ENCODE measurements at places on chromosomes 1 and 21.

DNA sequence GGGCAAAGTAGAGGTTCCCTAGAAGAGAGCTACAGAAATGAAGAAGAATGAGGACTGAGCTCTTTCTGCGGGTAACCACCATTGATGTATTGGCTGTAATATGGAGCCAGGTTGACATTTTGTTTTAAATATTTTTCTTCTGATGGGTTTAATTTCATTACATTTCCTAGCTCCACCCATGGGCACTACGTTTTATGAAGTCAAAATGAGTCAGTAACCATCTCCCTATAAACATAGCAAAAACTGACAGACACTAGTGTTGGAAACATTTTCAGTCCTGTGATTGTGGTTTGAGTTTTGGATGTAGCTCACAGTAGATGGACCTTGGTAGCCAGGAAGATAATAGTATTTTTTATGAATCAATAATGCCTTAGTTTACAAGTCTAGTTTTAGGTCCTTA lies 470.4 kb upstream of the B3GALT2 start:
- no peak for DNase-seq

GRCh38 chr1:245880754-245881403 lies 626.2 kb downstream of the SMYD3 start:
- DNase-seq = no peak

DNA sequence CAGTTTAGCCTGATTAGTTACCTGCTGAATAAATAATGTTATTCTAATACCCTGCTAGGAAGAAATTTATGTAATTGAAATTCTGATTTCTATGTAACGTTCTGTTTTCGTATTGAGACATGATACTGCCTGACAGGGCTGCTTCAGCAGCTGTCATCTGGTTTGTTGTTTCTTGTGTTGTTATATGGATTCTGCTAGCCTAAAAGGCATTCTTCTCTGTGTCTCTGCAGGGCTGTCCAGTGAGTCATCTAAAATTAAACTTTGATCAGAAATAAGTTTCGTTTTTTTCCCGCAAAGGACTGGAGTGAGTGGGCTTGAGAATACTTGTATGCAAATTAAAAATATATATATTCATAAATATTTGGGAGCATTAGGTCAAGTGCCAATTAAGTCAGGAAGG lies 93.0 kb downstream of the DYRK1A start:
- DNase-seq = no peak

- no peak for DNase-seq
Observed at GRCh38 chr1:161285521-161285920, 24.2 kb downstream of the MPZ start.

- DNase-seq = no peak
Observed at GRCh38 chr1:35915693-35916092, 15.2 kb upstream of the AGO3 start.

All from vagina (tissue), 2 donors.